ENCODE measurements at places on chromosomes 4 and X. TPM values are rescaled to one million over a fixed set of nuclear protein-coding genes. Genes with fewer than 3 reads are reported as not detected.

Gene DCLK2
- total RNA-seq: 0.67 TPM

GRCh38 chrX:49238735-49239134, 3.5 kb downstream of the CCDC22 start:
- DNase-seq: no peak

Gene GLRA3
- not detected for total RNA-seq

DNA sequence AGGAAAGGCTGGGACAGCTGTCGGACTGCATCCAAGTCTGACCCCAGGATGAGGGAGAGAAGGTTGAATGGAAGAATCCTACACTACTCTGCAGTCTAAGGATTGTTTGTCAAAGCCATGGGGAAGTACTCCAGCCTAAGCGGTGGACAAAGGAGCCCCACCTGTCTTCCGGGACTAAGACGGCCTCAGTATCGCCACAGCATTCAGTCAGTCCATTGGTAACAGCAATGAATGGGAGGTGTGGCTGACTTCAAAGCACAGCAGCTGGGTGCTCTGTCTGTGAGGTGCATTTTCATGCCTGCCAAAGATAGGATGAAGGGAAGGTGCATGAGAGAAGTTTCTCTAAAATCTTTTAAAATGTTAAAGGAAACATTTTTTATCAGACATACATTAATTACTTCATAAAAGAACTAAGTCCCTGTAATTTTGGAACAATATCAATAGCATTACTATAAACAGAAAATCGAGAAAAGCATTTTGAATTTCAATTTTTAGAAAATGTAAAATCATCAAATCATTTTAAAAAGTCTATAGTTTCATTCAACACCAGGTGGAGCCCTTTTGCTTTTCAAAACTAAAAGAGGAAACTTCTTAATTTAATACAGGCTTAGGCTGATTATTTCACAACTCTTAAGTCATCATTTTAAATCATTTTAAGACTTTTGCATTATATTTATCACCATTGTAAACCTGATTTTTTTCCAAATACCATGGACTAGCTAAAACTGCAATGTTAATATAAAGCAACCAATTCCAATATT, 27.6 kb upstream of the INTU start:
- DNase-seq: peak; percentile 12

DNA sequence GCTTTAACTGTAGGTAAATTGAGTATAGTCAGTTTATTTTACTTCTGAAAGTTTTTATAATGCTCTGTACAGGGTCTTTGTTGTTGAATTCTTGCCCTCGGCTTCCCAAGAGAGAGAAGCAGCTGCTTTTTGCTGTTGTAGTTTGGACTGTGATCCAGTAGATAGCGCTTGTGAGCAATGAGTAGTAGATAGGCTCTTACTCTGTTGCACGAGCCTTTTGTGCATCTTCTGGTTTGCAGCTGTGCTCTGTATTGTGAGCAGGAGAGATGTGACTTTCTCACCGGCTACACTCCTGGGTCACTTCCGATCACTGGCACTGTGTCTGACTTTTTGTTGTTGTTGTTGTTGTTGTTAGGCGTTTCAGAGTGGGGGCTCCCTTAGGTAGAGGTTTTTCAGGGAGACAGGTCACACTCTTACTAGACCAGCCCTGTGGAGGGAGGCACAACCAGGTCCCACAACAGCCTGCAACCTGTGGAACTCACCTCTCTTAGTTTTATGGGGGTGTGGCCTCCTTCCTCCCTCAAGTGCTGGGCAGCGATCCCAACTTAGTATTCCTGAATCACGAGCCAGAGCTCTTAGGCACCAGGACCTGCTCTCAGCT, 822.1 kb upstream of the GALNTL6 start:
- DNase-seq: peak; percentile 16

GRCh38 chrX:17411205-17411604, 36.2 kb downstream of the NHS start:
- no peak for DNase-seq

GRCh38 chr4:182695009-182695408, 222.2 kb downstream of the DCTD start:
- DNase-seq: no peak

Gene RBMXL3
- total RNA-seq: not detected

DNA sequence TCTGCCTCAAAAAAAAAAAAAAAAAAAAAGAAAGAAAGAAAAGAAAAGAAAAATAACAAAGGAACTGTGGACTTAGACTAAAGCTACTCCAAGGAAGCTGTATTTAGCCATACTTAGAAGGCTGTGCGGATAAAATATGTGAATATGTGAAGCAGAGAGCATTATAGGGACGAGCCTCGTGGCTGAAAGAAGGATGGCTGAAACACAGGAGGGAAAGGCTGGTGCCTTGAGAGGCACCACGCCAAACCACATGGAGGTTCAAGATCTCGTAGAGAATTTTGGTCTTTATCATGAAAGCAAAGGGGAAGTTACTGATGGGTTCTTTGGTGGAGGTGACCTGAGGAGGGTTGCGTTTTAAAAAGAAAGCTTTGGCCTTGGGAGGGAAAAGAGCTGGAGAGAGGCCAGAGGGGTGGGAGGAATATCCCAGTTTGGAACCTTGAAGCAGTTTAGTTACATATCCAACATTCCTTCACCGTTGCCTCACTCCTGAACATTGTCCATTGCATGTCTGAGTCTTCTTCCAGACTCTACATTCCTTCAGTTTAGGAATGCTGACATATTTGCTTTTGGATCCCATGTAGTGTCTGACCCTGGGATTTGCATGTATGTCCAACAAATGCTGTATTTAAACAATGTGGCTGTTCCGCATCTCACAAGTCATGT, 82.5 kb downstream of the CPE start:
- no peak for DNase-seq

- no peak for DNase-seq
Measured at GRCh38 chr4:8589336-8589735, 3.2 kb upstream of the CPZ start.

- DNase-seq: peak; percentile 27
Measured at GRCh38 chr4:144787365-144788258, 141.7 kb downstream of the HHIP start.

DNA sequence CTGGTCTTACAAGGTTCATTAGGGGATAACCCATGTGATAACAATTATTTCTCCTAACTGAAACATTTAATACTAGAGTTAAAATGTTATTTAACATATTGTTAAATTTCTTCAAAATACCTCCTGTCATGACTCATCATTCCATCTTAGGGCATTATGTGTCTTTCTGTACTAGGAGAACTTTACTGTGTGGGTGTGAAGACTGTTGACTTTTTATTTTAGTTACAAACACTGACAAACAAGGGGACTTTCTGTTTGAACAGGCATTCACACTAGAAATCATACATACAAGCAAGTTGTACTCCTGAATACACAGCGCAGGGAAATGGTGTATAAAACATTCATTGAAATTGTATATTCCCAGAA, 175.9 kb downstream of the FBXW7 start:
- no peak for DNase-seq

DNA sequence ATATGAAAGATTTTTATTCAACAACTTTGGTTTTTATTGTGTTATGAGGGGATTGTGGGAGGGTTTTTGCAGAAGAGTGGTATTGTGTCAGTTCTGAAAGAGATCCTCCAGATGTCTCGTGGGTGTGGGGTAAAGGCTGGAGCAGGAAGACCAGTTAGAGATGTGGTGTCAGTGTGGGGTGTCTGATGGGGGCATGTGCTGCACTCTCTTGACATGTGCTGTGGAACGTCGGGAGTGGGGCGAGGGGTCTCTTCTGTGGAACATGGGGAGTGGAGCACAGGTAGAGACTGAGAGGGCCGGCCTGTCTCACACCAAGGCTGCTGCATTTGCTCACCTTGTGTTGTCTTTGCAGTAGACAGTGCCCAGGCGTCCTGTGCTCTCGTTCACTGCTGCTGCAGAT, 37.6 kb downstream of the FAM193A start:
- DNase-seq: no peak

- peak; percentile 68 for DNase-seq
Measured at GRCh38 chrX:119503484-119503861, 35.2 kb downstream of the SLC25A5 start.

Gene HHIP
- 0.17 TPM for total RNA-seq

DNA sequence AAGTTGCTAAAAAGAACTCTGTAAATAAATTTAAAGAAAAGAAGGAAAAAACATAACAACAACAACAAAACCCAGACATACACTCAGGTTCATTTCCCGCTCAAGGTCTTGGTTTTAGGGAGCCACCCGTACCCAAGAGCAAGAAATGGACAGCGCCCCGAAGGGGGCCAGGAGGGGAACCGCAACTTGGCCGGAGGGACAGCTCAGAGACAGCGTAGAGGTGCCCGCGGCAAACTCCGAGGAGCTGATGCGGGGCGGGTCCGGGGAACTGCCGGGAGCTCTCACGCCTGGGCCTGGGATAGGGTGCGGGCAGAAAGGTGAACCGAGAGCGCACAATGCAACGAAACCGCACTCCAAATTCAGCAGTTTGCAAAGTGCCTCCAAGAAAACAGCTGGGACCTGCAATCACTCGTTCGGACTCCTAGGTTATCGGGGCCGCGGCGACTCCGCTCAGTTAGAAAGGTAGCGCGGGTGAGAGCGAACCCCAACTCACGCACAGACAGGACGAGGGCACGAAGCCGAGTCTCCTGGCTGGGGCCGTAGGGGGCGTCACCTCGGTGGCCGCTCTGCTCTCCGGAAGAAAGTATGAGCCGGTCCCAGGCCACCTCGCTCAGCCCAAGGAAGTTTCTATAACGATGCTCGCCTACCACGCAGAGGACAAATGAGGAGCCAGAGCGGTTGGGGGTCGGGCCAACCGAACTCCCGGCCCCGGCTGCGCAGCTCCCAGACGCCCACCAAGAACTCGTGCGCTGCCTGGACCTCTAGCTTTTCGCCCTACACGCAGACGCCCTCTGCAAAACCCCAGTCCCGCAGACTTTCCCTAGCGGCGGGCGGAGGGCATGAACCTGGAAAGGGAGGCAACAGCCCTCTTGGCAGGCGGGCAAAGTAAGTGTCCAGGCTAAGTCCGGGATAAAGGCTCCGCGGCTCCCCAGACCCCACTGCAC, 1.4 kb downstream of the NDNF start:
- no peak for DNase-seq

GRCh38 chr4:26131711-26132110, 189.1 kb upstream of the RBPJ start:
- no peak for DNase-seq

Gene SMARCA1
- total RNA-seq: 32.4 TPM

DNA sequence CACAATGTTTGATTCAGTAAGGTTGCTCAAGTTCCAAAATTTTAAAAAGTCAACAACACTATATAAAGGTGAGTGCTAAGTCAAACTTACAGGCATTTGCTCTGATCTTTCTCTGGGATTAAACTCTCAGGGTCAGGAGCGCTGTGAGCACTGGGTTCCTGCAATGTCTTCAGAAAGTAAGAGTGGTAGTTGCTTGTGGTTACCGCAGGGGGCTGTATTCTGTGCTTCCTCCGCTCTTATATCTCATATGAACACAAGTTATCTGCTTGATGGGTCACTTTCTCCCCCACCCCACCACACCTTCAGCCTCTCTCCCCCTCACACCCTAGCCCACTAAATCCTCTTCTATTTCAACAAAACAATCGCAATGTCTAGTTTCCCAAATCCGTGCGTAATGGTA, 116.4 kb upstream of the IGSF1 start:
- DNase-seq: no peak

Gene WDR19
- 23.7 TPM for total RNA-seq

GRCh38 chrX:78725287-78725686, 22.2 kb upstream of the LPAR4 start:
- DNase-seq: no peak

GRCh38 chrX:39705290-39705689, 392.5 kb downstream of the BCOR start:
- DNase-seq: peak; percentile 64

Gene SLC9B1
- 0.45 TPM for total RNA-seq

Gene IL2
- total RNA-seq: not detected

Gene IL21
- total RNA-seq: not detected

DNA sequence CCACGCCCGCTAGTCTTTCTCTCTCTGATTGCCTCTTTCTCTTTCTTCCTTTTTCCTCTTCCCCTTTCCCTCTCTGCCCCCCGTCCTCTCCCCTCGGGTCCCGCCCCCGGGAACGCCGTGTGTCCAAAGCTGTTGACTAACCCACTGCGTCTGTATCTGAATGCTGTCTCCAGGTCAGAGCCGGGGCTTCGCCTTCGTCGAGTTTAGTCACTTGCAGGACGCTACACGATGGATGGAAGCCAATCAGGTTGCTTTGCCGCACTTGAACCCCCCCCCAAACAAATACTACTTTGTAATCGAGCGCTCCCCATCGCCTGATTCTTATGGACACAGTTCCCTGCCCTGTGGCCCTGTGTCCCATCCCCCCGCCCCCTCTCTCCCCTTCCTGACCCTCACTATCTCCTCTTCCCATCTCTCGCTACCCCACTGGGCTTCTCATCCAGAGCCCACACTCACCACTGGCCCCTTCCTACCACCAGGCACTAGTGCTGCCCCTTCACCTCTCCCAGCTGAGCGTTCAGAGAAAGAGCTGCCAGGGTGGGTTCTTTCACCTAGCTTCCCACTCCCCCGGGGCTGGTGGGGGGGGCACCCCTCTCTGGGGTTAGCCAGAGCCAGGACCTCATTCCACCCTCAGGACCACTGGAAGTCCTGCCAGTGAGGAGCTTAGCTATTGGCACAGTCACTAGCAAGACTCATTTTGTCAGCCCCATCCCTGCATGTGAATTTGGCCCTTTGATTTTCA, 18.6 kb upstream of the UBA1 start:
- DNase-seq: no peak

- no peak for DNase-seq
Measured at GRCh38 chr4:102642631-102643298, 118.0 kb downstream of the MANBA start.

DNA sequence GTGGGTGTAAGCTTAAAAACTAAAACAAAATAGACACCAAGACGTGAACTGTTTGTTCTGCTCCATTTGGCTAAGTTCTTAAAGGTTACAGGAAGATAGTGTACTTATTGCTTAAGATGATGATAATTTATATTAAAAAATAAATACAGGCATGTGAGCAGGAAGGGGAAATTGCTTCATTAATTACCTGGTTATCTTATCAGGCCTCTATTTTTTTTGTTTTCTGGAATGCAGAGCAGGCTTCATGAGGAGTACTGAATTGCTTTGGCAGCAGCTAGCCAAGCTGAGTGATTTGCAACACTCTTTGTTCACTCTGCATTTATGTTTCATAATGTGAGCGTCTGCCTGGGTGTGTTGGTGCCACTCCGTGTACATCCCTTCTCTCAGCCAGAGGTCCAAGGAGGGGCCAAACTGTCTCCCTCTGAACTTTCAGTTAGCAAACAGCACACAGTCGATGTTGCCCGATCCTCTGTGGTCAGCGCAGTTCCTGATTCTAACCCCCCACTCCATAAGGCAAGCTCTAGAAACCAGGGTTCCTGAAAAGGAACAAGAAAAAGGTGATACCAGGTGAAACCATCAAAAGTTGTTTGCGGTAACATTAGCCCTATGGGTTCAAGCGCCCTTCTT, 348.2 kb downstream of the SPRY1 start:
- DNase-seq: no peak

DNA sequence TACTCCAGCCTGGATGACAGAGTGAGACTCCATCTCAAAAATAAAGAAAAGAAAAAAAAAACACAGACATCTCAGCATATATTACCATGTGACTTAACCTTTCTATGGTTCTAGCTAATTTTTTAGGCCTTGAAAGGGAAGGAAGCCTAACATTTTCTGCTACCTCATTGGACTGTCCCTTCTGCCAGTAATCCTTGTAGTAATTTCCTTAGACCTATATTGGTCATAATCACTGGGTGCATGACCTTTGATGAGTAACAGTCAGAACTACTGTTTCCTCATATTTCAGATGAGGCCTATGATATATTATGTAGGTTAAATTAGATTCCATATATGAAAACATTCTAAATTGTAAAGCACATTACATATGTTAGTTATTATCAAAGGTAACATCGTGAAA, 9.6 kb downstream of the XIAP start:
- DNase-seq: peak; percentile 23
